Aorta (tissue), 5 donors: ENCODE measurements at places on chromosomes 5 and 9. TPM values are rescaled to one million over a fixed set of nuclear protein-coding genes. Genes with fewer than 3 reads are reported as not detected.

GRCh38 chr9:14882090-14882489, 28.1 kb downstream of the FREM1 start:
- no peak overlapping the region for H3K4me3 ChIP-seq
- DNase-seq, result no peak
- no peaks in the 10 kb centered on the region for H3K27me3 ChIP-seq
- no peak overlapping the region for H3K27ac ChIP-seq

GRCh38 chr5:13909271-13909670, 35.2 kb downstream of the DNAH5 start:
- DNase-seq, result no peak
- no peaks in the 10 kb centered on the region for H3K36me3 ChIP-seq
- H3K4me3 ChIP-seq, result no peak overlapping the region

DNA sequence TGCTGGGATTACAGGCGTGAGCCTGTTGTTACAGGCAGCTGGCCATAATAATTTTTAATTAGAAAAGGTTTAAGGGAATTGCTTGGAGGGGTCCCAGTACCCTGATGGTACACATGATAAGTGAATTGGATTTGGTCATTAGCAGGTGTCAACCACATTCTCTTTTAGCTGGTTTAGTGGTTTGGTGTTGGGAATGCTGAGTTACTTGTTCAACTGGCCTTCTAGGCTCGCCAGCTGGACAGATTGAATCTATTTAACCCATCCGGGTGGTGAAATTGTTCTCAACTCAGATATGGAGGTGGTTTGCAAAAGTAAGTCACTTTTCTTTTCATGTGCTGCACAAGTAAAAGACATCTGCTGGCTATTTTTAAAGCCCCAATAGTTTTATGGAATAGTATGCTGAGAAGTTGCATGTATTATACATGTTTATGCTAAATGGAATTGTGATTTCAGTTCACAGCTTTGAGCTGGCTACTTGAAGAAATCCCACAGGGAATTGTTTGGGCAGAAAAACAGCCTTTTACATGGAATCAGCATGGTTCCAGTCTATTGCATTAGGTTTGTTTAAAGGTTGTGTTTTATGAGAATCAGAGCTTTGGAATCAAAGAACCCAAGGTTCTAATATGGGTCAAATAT, 149.8 kb upstream of the SLC28A3 start:
- H3K27me3 ChIP-seq, result no peaks in the 10 kb centered on the region
- no peak overlapping the region for H3K27ac ChIP-seq
- no peak for DNase-seq
- H3K4me3 ChIP-seq, result no peak overlapping the region

DNA sequence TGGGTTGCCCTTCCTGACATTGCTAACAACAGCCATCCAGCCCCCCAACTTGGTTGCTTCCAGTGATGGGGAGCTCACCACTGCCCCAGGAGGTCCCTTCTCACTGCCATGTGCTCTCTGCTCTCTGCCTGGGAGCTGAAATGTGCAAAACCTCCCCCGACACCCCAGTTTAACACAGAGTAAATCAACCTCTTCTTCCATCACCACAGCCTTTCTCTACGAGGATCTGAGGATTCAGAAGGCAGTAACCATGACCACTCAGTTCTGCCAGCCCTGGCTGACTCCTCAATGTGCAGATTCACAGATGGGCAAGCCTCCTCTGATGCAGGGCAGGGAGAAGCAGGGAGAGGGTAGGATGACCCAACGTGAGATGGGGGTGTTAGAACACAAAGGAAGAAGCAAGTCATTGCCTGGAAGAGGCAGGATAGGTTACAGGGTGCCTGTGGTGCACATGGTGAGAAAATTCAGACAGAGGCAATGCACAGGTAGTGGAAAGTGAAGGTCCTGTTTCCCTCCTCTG, 185.0 kb downstream of the DAB2IP start:
- no peaks in the 10 kb centered on the region for H3K36me3 ChIP-seq
- H3K27ac ChIP-seq, result no peak overlapping the region
- no peak for DNase-seq
- H3K27me3 ChIP-seq, result no peaks in the 10 kb centered on the region

DNA sequence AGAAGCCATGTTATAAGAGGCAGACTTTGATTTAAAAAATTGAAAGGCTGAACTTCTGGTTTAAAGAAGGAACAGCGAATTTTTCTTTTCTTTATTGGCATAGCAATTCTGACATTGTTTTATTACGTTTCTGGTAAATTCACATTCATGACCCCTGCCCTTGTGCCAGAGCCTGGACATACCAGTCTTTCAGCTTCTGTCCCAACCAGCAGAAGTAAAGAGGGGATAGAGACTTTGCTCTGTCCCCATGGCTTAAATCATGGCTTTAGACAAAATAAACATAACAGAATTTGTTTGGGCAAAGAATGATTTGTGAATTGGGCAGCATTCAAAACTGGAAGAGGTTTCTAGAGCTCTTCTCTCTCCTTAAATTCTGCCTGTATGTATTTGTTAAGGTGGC, 15.3 kb downstream of the CAST start:
- H3K27ac ChIP-seq, result no peak overlapping the region
- no peaks in the 10 kb centered on the region for H3K4me1 ChIP-seq
- no peak for DNase-seq
- H3K27me3 ChIP-seq, result no peaks in the 10 kb centered on the region
- no peak overlapping the region for H3K4me3 ChIP-seq
- H3K36me3 ChIP-seq, result peaks cover 2% of the 10 kb centered on the region

TAF11L10 gene
- total RNA-seq, result not detected

CER1 gene
- total RNA-seq, result 0.29 TPM
